A172 (cell line): ENCODE measurements at places on chromosomes 3 and 15.

DNA sequence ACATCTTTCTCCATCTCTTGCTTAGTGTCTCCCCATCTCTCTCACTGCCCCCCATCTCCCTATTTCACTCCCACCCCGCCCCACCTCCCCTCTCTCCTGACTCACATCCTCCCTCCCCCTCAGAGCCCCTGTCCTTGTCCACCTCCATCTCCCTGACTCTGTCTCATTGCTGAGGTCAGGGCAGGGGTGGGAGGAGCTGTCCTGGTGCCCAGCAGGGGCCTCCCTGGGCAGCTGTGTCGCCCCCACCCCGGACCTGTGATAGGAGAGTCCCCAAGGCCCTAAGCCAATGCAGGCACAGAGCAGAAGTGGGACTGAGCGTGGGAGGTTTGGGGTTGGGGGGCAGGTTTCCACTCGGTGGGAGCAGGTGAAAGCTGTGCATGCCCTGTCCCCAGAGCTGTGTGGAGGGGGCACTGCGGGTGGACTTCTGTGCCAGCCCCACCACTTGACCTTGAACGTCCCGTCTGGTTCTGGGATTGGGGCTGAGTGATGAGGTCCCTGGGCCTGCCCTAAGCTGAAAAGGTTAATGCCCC lies 210.8 kb downstream of the TBC1D2B start:
- DNase-seq = no peak

DNA sequence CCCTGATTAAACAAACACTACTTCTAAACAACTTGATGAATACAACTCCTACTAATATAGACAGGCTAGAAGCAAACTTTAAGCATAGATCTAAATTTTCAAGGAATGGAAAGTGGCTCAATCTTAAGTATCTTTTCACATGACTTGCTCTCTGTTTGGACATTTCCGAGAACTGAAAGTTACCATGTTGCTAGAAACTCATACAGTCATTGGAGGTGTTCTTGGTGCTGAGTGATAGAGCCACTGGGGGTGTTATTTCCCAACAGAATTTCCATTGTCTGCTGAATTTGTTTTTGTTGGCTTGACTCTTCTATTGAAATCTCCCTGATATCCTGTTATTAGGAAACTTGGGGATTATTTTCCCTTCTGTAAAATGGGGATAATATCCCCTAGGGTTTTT lies 264.5 kb upstream of the RASGRP1 start:
- DNase-seq = no peak

GRCh38 chr3:66723231-66723630 lies 222.4 kb upstream of the LRIG1 start:
- peak; percentile 29 for DNase-seq

DNA sequence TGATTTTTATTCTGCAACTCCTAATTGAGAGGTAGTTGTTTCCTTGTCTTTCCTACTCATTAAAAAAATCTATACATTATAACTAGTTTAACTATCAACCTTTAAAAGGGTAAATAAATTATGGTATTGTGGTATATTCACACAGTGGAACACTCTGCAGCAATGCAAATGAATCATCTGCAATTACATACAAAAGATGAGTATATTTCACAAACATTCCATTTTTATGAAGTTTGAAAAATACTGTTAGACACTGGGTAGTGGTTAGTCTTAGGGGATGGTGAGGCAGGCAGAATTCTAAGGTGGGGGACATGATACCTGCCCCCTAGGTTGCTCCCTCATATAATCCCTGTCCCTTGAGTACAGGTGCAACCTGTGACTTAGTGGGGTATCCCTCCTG lies 44.0 kb upstream of the MAGI1 start:
- no peak for DNase-seq

DNA sequence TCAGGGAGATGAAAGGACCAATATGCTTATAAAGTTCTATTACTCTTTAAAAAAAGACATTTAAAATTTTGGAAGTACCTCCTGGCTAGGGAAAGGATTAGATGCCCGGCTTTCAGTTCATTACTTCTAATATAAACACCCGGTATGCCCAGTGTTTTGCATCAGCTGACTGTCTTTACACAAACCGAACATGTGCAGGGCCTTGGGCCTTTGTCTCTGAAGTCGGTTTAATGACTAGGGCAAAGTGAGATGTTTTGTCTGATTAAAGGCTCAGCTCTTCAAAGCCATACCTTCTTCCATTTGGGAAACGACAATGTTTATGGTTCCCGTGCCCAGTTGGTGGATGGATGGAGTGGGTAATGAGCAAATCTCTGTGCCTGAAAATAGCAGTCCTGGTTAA lies 179.3 kb upstream of the LRTM1 start:
- DNase-seq = no peak
